ENCODE measurements at places on chromosomes 4 and X. TPM values are rescaled to one million over a fixed set of nuclear protein-coding genes. Genes with fewer than 3 reads are reported as not detected.
A peak's percentile ranks its signal among the peaks of the same experiment; 100 is the strongest.

- DNase-seq = no peak
- H3K4me1 ChIP-seq = no peaks in the 10 kb centered on the region
- no peaks in the 10 kb centered on the region for H3K27me3 ChIP-seq
- no peak overlapping the region for H3K4me3 ChIP-seq
- H3K27ac ChIP-seq = no peak overlapping the region
These were observed 207.8 kb upstream of the SLC7A11 start for GRCh38 chr4:138449938-138450337.

DNA sequence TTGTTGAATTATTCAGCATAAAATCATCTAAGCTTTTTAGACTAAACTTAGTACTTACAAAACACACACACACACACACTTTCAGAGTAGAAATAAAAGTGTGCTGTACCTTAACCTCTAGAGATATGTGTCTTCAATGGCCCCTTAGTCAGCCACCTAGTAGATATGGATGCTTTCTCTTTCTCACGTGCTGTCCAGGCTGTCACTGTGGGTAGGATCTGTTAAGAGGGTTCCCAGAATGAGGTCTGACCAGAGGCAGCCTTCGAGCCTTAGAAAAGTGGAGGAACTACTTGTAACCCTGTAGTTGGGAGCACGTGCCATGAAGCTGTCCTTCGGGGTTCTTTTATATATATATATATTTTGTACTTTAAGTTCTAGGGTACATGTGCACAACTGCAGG is 117.9 kb downstream of the COL4A5 start:
- no peak for DNase-seq
- H3K27me3 ChIP-seq = no peaks in the 10 kb centered on the region
- H3K27ac ChIP-seq = no peak overlapping the region
- H3K36me3 ChIP-seq = no peaks in the 10 kb centered on the region

DNA sequence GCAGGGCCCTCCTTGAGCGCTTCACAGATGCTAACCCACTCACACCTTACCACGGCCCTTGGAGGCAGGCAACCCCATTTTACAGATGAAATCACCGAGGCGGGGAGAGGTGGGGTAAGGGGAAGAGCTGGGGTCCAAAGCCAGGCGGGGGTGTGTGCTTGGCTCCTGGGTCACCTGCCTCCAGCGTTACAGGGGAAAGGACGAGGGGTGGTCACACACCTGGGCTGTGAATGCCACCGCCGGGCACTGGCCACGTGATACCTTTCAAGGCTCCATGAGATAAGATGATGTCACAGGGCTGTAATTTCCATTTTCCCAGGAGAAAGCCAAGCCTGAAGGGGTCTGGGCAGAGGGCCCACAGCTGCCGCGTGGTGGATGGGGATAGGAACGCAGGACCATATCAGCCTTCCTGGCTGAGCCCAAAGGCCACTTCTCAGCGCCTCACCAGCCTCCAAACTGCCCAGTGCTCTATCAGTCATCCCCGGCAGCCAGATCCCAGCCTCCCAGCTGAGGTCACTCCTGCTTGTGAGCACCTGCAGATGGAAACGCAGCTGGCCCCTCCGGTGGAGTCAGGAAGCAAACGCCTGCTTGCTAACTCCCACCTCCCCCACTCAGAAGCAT is 62.4 kb upstream of the CRMP1 start:
- no peak for DNase-seq
- H3K27ac ChIP-seq = no peak overlapping the region
- H3K4me1 ChIP-seq = peaks cover 11% of the 10 kb centered on the region
- no peak overlapping the region for H3K4me3 ChIP-seq

- no peaks in the 10 kb centered on the region for H3K36me3 ChIP-seq
- no peak for DNase-seq
- H3K27ac ChIP-seq = no peak overlapping the region
- no peaks in the 10 kb centered on the region for H3K4me1 ChIP-seq
- H3K4me3 ChIP-seq = no peak overlapping the region
These were observed 17.0 kb downstream of the ADGRA3 start for GRCh38 chr4:22498866-22499265.

- no peaks in the 10 kb centered on the region for H3K4me1 ChIP-seq
- DNase-seq = no peak
- no peaks in the 10 kb centered on the region for H3K36me3 ChIP-seq
- H3K4me3 ChIP-seq = no peak overlapping the region
- no peaks in the 10 kb centered on the region for H3K27me3 ChIP-seq
These were observed 95.5 kb upstream of the CPEB2 start for GRCh38 chr4:14906805-14907204.

- no peak overlapping the region for H3K27ac ChIP-seq
- H3K4me3 ChIP-seq = no peak overlapping the region
These were observed 319.8 kb upstream of the SLC7A11 start for GRCh38 chr4:138561906-138562305.

DNA sequence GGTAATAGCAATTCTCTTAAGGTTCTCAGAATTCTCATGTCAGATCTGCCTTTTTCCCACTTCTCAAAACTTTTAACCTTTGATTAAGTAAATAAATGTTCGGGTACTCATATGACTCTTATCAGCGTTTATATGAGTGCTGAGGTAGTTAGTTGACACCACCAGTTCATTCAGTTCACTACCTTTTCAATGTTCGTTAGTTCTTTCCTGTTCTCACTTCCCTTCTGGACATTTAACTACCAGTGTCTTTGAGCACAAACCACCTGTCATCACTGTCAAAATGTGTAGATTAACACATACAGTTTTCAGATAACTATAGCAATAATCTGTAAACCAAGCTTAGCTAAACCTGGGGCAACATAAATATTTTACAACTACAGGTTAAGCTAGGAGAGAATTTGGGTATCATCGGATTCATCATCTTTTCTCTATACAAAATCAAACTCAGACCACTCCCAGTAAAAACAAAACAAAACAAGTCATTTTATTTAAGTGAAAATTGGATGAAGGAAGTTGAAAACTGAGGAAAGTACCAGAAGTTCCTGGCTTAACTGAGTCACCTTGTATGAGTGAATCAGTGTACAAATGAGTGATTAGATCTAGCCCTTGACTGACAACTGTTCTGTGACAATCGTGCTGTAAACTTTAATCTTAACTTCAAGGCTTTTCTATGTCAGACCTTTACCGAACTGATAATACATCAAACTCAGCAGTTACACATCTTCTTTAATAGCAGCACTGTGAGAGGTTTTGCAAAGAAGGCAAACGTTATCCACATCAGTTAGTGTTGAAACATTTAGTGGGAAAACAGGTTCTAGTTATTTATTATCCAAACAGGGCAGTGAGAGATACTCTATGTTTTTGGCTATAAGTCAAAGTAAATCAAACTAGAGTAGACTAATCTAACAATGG is 41.9 kb downstream of the ARHGEF38 start:
- peak overlapping the region; percentile 77 for H3K27ac ChIP-seq
- H3K4me3 ChIP-seq = peak overlapping the region; percentile 47
- no peaks in the 10 kb centered on the region for H3K4me1 ChIP-seq
- H3K27me3 ChIP-seq = no peaks in the 10 kb centered on the region
- no peaks in the 10 kb centered on the region for H3K36me3 ChIP-seq

- H3K27me3 ChIP-seq = no peaks in the 10 kb centered on the region
- peaks cover 15% of the 10 kb centered on the region for H3K36me3 ChIP-seq
- H3K4me1 ChIP-seq = no peaks in the 10 kb centered on the region
- H3K27ac ChIP-seq = no peak overlapping the region
- H3K4me3 ChIP-seq = no peak overlapping the region
These were observed 11.3 kb downstream of the YTHDC1 start for GRCh38 chr4:68338625-68339024.

DNA sequence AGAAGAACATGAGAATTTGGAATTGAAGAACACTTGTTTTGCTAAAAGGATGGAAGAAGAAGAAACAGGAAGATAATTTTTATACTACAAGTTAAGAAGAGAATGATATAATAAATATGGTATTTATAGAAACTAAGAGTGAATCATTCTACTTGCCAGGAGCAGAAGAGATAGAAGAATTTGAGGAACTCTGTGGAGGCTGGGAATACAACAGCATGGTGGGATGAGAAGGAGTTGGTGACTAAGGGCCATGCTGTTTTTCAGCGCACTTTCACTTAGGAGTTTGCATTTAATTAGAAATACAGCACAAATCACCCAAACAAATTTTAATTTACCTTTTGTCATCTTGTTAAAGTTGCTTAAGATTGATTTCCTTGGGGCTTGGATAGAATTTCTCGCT is 20.5 kb downstream of the HADH start:
- peaks cover 3% of the 10 kb centered on the region for H3K36me3 ChIP-seq
- H3K27ac ChIP-seq = no peak overlapping the region
- no peaks in the 10 kb centered on the region for H3K27me3 ChIP-seq
- no peak for DNase-seq
- H3K4me1 ChIP-seq = no peaks in the 10 kb centered on the region
- H3K4me3 ChIP-seq = no peak overlapping the region

DNA sequence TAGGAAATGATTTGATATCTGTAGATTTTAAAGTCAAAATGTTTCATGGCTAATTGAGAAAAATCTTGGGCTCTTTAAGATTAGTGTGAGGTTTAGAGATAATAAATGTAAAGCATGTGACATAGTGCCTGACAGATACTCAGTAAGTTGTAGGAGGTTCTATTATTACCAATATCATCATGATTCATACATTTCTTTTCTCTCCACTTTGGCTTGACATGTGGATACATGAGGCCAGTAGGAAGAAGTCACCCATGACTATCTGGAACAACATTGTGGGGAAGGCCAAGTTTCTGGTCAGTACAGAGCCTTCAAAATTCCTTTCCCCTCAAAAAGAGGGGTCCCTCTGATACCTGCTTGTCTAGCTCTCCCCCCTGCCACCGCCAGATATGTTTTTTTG is 91.2 kb upstream of the SORBS2 start:
- no peak for DNase-seq
- H3K4me1 ChIP-seq = no peaks in the 10 kb centered on the region
- H3K27ac ChIP-seq = no peak overlapping the region
- H3K4me3 ChIP-seq = no peak overlapping the region

GRCh38 chr4:139454111-139455045 is at the start of gene RAB33B:
Gene RAB33B, plus strand, starts transcription at chr4:139454121. Its CDS starts 75 bp downstream, at chr4:139454196.
- H3K4me1 ChIP-seq = peaks cover 12% of the 10 kb centered on the region
- no peaks in the 10 kb centered on the region for H3K27me3 ChIP-seq
- H3K36me3 ChIP-seq = no peaks in the 10 kb centered on the region
- H3K27ac ChIP-seq = peak within 1 kb of the TSS; percentile 78

- H3K4me3 ChIP-seq = no peak overlapping the region
- H3K27me3 ChIP-seq = no peaks in the 10 kb centered on the region
- DNase-seq = no peak
- H3K4me1 ChIP-seq = no peaks in the 10 kb centered on the region
- H3K27ac ChIP-seq = no peak overlapping the region
These were observed 2108.9 kb upstream of the TENM3 start for GRCh38 chr4:180134091-180134866.

- no peaks in the 10 kb centered on the region for H3K36me3 ChIP-seq
- peak; percentile 55 for DNase-seq
- peak within 1 kb of the TSS; percentile 75 for H3K4me3 ChIP-seq
- H3K4me1 ChIP-seq = peaks cover 3% of the 10 kb centered on the region
These were observed at the start of gene NFKB1 for GRCh38 chr4:102500696-102501446. Gene NFKB1, plus strand, starts transcription at chr4:102501359. Its CDS starts 24,160 bp downstream, at chr4:102525519.

DNA sequence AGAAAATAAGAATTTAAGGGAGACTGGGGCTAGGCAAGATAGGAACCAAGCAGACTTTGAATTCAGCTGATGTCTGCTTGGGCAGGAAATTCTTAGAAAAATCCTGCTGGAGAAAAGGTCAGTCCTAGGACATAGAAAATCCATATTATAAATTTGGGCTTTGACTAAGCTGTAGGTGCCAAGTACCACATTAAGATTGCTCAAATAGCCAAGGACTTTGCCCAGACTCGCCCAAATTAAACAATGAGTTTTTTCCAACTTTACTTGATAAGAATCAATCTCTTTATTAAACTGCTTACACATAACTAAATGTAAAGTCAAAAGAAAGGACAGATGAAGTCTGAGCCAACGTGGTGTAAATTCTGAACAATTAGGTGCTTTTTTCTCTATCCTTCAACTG is 95.4 kb downstream of the FUNDC1 start:
- H3K27me3 ChIP-seq = no peaks in the 10 kb centered on the region
- H3K4me3 ChIP-seq = no peak overlapping the region
- H3K4me1 ChIP-seq = no peaks in the 10 kb centered on the region
- H3K27ac ChIP-seq = no peak overlapping the region
- no peak for DNase-seq
- no peaks in the 10 kb centered on the region for H3K36me3 ChIP-seq

- H3K4me3 ChIP-seq = no peak overlapping the region
- no peaks in the 10 kb centered on the region for H3K36me3 ChIP-seq
- no peak for DNase-seq
These were observed 40.5 kb upstream of the PRKG2 start for GRCh38 chr4:81255524-81255923.

- H3K36me3 ChIP-seq = no peaks in the 10 kb centered on the region
- DNase-seq = no peak
- H3K4me1 ChIP-seq = no peaks in the 10 kb centered on the region
- no peaks in the 10 kb centered on the region for H3K27me3 ChIP-seq
- H3K4me3 ChIP-seq = no peak overlapping the region
- H3K27ac ChIP-seq = no peak overlapping the region
These were observed 204.5 kb downstream of the RELL1 start for GRCh38 chr4:37481547-37482122.

Gene CENPVL3
- not detected for total RNA-seq

Gene KCND1
- total RNA-seq = 0.97 TPM

Gene FAM53A
- 0.77 TPM for total RNA-seq

Gene GPC3
- 0.82 TPM for total RNA-seq

Gene DSPP
- total RNA-seq = not detected

Gene NDP
- not detected for total RNA-seq

Gene CC2D2A
- 0.67 TPM for total RNA-seq

All from GM12878 (cell line).